Pulmonary artery endothelial cell (primary cell): ENCODE measurements at places on chromosomes 4 and X.

DNA sequence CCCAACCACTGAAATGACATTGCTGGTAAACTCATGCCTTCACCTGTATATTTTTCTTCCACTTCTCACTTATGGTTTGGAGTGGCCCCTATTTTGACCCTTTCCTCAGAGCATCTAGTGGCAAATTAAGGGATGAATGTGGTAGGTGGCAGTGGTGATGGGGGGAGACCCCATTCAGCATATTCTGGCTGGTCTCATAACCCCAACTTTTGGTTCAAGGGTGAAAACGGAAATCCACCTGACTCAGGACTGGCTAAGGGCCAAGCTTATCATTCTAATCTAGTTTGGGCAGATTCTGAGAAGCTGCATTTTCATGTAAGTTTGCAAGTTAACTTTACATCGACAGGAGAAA is 47.0 kb upstream of the NSUN7 start:
- no peak for DNase-seq

DNA sequence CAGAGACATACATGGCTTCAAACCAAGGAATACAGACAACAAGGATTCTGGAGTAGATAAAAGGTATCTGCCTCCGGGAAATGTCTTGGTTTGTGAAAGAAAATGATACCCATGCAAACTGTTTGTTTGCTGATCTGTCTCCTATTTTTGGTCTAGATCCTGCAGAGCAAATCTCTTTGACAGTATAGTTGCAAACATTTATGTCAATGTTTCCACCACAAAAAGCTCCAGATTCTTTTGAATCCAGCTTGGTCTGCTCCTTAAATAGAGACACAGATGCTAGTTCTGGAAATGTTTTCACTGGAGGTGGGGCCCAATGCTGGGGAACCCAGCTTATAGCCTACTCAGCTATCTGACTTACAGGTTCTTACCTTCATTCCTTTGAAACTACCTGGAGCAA is 119.7 kb downstream of the ATG4A start:
- DNase-seq: no peak

- no peak for DNase-seq
Measured at GRCh38 chr4:7625071-7625470, 190.3 kb upstream of the PSAPL1 start.

GRCh38 chrX:69024161-69024736 is 141.0 kb downstream of the PJA1 start:
- no peak for DNase-seq

GRCh38 chr4:166527500-166527899 is 654.5 kb downstream of the TLL1 start:
- DNase-seq: no peak

DNA sequence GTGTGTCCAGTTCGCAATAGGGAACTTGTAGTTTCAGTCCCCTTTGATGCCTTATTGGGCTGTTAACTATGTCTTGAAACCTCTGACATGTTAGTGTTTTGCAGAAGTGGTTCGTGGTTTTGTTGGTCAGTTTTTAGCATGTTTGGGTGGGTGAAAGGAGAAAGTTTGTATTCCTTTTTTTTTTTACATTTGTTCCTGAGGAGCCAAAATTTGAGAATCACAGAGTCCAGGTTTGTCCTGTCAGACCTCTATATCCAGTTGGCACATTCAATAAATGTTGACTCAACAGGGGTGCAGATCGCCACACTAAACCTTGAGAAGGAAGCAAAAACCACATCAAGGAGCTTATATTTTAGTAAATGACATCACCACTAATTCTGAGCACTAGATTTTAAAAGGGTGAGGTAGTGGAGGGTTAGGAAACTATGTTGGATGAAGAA is 26.2 kb downstream of the DLG3 start:
- no peak for DNase-seq

DNA sequence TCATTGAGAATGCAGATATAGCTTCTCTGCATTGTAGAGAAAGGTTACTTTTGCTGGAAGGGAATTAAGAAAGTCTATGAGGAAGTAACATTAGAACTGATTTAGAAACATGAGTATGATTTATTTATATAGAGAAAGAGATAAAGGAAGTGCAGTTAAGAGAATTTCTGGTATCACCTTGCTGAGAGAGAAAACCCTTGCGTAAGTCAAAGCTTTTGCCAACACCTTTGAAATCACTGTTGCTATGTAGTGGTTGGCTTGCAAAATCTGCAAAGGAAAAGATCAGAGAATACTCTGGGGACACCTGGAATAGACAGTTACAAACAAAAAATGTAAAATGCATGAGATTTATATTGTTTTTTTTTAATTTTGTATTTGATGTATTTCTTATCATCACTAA is 137.3 kb upstream of the RXFP1 start:
- no peak for DNase-seq

DNA sequence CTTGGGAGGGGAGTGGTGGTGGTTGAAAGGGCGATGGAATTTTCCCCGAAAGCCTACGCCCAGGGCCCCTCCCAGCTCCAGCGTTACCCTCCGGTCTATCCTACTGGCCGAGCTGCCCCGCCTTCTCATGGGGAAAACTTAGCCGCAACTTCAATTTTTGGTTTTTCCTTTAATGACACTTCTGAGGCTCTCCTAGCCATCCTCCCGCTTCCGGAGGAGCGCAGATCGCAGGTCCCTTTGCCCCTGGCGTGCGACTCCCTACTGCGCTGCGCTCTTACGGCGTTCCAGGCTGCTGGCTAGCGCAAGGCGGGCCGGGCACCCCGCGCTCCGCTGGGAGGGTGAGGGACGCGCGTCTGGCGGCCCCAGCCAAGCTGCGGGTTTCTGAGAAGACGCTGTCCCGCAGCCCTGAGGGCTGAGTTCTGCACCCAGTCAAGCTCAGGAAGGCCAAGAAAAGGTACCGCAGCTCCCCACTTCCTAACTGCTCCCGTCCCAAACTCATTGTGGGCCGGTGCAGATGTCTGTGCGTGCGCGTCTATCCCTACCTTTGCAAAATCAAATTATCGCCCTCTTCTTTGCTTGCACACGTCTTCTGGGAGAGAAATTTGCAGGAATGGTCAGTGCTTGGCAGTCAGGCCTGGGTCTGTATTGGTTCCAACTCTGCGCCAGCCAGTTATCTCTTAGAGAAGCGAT is 533 bp downstream of the IL15 start:
- DNase-seq: no peak

- no peak for DNase-seq
Measured at GRCh38 chrX:136255541-136255940, 4.3 kb upstream of the MAP7D3 start.

DNA sequence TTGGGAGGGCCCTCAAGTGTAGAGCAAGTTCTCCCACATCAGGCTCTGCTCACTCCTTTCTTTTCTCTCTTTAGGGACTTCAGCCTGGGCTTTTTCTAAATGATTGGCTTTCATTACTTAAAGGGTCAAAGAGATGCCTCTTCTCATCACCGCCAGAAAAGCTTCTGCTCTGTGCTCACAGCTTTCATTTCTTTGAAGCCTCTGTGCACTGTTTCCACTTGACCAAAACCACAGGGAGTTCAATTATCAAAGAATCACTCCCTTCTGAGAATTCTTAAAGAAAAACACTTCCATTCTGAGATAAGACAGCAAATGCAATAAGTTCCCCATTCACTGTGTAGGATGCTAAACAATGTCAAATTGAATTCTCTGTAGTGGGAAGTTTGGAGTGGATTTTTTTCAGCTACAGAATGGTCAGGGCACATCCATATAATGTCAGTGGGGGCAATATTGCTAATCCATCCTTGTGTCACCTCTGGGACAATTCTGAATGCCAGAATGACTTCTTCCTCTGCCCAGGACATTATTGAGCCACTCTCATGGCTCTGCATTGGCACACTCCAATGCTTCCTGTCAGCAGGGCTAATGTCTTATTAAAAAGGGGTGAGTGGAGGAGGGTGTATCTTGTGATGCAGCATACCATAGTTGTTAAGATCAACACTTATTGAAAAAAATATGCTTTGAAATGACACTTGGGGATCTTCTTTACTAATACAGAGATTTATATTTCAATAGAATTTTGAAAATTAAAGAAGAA is 217.6 kb downstream of the SNCA start:
- no peak for DNase-seq

DNA sequence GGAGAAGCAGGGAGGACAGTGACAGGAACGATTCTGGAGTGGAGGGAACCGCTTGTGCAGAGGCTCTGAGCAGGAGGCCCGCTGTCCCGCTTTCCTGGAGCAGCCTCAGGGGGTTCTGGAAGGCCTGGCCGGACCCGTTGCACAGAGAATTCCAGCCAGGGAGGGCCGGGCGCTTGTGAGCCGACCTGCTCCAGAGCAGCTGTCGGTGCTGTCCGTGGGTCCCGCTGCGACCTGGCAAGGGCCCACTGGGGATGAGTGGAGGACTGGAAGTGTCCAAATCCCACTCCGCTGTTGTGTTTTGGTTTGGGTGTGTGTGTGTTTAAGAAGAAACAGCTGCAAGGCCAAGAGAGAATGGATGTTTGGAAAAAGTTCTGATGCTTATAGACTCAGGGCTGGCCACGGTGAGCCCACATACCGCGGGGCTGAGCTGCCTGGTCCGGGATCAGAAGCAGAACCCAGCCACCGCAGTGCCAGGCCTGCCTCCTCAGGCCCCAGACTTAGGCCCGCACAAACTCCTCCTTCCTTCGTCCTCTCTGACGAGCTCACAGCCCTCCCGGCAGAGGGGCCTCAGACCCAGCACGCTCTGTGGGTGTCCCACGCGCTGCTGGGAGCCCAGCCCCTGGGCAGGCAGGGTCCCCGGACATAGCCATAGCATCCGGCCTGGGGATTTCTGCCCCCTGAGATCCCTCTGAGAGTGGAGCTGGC is 73.9 kb downstream of the HTRA3 start:
- no peak for DNase-seq

GRCh38 chrX:42220083-42220482 is 296.7 kb upstream of the CASK start:
- no peak for DNase-seq

- no peak for DNase-seq
Measured at GRCh38 chr4:32349026-32349425, 1628.9 kb downstream of the PCDH7 start.

DNA sequence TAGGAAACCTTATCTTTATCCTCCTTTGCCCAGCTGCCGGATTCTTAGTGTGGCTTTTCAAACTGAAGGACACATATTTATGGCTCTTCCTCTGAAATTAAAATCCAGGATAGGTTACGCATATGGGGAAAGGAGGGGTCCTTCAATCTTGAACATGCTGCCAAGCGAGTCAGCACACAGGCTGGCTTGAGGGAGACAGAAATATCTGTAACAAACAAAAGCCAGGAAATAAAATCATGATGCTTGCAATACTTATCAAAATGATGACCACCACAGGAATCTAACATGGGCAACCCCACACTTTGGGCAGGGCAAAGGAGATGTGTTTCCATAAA is 196.4 kb upstream of the LDB2 start:
- no peak for DNase-seq

DNA sequence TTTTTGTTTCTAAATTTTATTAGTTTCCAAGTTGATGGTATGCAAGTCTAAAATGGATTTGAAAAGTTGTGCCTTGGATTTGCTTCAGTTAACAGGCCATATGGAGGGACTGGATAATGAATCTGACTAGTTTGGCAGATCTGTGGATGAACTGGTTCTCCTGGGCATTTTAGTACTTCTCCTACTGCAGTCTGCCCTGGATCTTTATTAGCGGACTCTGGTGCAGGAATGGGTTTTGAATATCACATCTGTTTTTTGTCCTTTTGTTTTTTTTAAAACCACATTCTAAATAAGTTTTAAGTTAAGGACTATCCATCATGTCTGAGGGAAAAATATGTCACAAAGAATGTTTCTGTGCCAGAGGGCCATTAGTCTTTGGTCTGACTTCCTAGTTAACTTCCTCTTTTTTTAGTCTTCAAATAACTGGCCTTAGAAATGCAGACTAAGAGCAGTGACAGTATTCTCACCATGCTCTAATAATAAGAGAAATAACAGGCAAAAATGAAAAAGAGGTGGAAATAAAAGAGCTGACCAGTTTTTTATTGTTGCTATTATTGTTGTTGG is 13.9 kb upstream of the DCK start:
- no peak for DNase-seq

GRCh38 chr4:14749910-14750309 is 252.4 kb upstream of the CPEB2 start:
- DNase-seq: no peak

GRCh38 chr4:108157655-108158054 is 11.1 kb downstream of the LEF1 start:
- no peak for DNase-seq

GRCh38 chrX:149717803-149718202 is 5.9 kb downstream of the MAGEA11 start:
- no peak for DNase-seq

DNA sequence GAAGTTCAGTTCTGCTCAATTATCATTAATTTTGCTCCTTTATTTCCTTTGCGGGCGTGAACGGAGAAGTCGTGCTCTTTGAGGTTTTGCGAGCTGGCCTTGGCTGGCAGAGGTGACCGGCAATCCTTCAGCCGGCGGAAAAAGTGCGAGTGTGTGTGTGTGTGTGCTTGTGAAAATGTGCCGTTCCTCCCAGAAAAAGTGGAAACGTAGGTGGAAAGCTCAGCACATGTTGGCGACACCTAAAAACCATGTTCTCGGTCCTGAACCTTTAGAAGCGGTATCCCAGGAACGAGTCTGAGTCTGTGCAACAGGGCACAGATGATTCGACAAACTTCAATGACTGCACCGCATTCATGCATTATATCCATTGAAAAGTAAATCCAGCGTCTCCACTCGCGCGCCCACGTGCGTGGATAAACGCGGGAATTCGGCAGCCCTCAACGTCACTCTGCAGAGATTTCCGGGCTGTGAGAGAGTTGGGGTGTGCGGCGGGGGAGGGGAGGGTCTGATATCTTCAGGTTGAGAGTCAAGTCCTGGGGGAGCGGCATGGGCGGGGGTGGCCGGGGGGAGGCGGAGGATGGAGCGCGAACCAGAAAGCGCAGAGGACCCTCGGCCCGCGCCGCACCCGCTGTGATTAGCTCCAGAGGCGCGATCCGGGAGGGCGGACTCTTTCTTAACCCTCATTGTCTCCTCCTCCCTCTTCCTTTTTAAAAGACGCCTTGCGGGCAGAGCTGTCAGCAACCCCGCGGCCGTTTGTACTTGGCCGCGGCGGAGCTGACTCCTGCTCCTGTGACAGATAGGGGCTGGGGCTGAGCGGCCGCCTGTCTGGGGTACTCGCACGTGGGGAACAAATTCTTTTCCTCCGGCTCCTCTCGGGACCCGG is at the start of gene SHISA3:
SHISA3 (plus strand) TSS at position 737 of the 883 bp plus-strand sequence. CDS start 569 bp downstream, outside the sequence.
- no peak for DNase-seq

DNA sequence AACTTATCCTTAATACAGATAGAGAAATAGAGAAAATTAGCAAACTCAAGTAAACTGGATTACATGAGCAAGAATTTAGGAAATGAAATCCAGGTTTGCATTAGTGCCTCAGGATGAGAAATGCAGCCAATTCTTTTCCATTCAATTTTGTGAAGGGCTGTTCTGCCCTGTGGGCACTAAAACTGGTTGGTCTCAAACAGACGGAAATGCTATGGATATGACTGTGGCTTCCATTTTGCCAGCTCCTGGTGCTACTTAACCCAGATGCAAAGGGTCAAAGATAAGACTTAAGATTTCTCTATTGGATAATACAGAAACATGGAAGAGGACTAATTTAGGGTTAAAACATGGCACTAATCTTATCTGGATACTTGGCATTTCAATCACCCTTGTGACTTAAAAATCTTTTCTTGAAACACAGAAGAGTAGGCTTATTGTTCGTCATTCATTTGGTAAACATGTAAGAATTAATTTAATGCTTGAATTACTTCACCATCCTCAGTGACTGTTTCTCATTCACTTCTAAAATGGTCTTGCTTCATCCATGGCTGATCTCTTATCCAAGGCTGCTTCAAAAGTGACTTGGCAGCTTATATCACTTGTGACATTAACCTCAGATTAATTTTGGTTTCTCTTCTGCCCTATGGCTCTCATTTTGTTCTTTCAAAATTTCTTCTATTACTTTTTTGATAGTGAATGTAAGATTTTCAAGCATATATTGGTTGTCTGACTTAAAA is 1008.7 kb downstream of the GLUD2 start:
- DNase-seq: no peak

- no peak for DNase-seq
Measured at GRCh38 chr4:106473515-106473914, 104.9 kb upstream of the GIMD1 start.
